ENCODE measurements at places on chromosomes 2 and 18.

GRCh38 chr2:45003579-45004551 lies 5.4 kb downstream of the SIX2 start:
- DNase-seq = no peak

GRCh38 chr2:224997802-224998201 lies 44.5 kb downstream of the DOCK10 start:
- DNase-seq = no peak

DNA sequence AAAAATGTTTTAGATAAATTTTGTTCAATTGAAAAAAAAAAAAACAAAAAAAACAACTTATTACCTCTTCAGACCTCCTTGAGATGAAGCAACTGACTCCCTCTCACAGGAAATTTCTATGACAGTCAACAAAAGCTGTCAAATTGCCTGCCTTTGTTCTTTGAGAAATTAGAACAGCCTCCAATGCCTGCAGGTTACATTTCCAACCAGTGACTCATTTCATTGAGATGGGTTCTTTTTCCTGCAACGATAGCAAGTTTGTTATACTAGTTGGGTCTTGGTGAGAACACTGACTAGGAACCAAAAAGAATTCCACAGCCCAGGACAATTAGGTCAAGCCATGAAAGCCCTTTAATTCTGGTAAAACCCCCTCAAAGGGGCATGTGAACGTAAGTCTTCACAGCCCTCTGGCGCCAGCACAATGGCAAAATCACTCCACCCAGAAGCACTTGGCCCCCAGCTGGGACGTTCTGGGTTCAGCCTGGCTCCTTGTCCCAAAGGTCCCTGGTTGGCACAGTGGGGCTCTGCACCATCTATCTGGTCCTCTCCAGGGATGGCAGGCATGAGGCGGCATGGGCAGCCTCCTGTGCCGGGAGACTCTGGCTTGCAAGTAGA lies 87.0 kb downstream of the SPP2 start:
- no peak for DNase-seq

DNA sequence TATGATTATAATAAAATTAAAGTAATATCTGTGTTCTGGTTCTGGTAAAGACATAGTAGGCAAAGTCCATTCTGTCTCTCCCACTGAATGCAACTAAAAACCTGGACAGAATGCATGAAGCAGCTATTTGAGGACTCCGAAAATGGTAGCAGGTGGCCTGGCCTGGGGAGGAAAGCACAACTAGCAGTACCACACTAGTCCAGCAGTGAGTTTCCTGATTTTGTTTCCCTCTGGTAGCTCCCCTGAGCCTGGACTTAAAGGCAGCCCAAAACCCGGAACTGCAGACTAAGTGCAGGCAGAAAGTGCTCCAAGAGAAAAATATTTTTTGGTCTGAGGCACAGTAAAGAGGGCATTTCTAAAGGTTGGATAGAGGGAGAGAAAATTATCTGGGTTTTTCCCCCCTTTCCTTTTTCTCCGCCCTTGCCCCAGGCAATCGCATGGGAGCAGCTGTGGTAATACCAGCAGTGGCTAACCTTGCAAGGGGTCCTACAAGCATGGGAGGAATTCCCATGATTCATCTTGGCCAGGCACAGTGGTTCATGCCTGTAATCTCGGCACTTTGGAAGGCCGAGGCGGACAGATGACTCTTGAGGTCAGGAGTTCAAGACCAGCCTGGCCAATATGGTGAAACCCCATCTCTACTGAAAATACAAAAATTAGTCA lies 32.3 kb downstream of the ASXL2 start:
- DNase-seq = no peak

- no peak for DNase-seq
Measured at GRCh38 chr2:53964987-53965687, 5.7 kb downstream of the PSME4 start.

DNA sequence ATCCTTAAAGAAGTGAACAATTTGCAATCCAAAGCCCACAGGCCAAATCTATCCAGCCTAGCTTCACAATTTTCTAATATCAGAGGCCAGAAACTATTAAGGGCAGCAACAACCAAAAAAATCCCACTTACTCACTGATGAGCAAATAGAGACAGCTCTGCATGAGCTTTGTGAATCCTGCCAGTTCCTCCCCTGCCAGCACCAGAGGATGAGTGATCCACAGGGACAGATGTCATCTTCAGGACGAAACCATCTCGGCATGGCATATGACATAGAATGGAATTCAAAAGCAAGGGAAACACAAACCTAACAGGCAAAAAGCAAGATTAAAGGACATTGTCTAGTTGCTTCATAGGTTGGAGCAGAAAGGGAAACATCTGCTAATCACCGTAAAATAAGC lies 2.2 kb upstream of the DSC2 start:
- no peak for DNase-seq

GRCh38 chr18:58321986-58322385 lies 278.0 kb downstream of the NEDD4L start:
- peak; percentile 48 for DNase-seq

DNA sequence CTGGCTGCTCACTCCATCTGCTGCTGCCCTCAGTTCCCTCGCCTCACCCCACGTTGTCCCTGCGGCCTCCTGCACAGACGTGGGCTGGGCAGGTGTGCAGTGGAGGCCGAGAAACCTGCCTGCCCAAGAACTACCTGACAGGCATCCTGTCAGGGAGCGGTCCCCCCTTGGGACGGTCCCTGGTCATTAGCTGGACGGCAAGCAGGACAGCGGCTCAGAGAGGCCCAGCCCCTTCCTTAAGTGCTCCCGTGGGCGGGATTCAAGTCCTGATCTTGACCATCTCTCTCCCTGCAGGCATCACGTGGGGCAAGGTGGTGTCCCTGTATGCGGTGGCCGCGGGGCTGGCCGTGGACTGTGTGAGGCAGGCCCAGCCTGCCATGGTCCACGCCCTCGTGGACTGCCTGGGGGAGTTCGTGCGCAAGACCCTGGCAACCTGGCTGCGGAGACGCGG lies 11.3 kb downstream of the BOK start:
- no peak for DNase-seq

- DNase-seq = no peak
Measured at GRCh38 chr18:65768120-65768778, 17.4 kb downstream of the CDH7 start.

GRCh38 chr18:57433934-57434535 lies 1.1 kb upstream of the ONECUT2 start:
- no peak for DNase-seq

DNA sequence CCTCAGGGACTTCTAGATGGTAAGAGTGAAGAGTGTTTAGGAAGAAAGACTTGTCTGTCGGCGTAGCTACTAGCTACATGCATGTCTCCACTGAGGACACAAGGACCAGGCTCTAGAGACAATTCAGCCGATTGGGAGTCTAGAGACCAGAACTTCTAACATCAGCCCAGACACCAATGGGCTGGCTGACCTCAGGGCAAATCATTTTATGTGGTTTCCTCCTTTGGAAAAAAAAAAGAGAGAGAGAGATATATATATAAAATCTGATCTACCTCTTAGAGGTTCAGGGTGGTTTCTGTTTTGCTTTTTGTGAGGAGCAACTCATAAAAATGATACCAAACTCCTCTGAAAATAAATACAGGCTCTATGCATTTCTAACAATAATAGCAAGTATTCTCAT lies 212.8 kb downstream of the BCL2 start:
- DNase-seq = no peak

DNA sequence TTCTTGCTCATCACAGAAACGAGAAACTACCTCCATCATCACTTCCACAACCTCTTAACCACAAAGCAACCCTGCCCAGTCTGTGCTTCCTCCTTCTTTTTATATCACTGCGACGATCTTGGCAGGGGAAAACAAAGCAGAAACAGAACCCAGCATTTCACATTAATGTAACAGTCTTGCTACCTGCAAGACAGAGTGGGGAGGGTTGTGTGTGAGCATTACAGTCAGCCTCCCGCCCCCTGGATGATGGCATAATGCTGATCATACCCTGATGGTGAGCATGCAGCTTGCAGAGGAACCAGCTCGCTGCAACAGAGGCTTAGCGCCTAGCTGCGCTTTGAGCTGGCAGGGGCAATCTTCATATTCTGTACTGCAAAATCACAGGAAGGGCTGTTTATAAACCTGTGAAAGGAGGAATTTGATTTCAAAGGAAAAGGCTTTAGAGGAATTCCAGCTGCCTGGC lies 376.1 kb downstream of the IRS1 start:
- DNase-seq = peak; percentile 12

- DNase-seq = peak; percentile 20
Measured at GRCh38 chr2:58762176-58762781, 521.2 kb upstream of the FANCL start.

GRCh38 chr2:240790370-240791220 lies 29.4 kb downstream of the KIF1A start:
- no peak for DNase-seq

DNA sequence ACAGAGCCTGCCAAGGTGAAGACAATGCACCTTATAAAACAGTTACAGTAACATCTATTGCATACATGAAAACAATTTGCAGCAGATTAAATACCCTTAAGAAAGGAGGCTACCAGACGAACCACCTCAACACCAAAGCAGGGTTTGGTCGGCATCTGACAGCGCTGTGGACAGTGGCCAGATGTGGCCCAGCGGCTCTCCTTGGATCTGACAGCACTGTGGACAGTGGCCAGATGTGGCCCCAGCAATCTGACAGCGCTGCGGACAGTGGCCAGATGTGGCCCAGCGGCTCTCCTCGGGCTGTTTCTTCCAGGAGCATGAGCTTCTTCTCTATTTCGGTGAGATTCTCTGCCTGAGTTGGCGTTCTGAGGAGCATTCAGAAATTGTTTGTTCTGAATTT lies 211.6 kb downstream of the ANKRD30B start:
- no peak for DNase-seq

DNA sequence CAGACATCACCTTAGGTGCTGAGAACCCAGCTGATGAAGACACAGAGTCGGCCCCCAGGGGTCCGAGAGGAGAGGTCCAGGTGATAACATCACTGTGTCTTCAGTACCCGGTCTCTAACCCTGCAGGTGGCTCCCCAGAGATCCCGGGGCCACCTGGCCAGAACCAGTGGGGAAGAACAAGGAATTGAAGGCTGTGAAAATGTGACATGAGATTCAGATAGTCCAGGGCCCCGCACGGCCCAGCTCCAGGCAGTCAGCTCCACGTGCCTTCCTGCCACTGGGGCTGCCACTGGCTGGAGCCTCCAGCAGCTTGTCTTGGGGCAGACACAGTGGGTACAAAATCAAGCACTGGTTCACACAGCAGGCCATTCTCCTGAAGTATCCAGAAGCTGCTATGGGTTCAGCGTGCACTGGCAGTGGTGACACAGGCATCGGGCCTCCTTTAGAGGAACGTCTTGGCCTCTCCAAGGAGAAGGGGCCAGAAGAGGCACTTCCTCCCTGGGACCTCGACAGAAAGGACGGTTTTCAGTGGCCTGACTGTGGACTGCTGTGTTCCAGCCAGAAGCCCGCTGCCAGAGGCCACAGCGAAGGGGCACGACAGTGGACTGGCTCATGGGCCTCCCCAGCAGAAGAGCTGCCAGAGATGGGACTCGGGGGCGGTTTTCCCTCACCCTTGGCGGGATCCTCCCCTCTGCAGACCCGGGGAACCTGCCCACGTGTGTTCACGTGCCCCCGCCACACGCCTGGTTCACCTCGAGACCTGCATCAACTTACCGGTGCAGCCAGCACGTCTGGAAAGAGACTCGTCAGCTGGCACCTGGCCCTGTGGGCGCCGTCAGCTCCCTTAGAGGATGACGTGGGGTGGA lies 150.4 kb downstream of the HDAC4 start:
- no peak for DNase-seq

GRCh38 chr18:36602620-36603019 lies 226.2 kb downstream of the TPGS2 start:
- no peak for DNase-seq

Measured in germinal center (tissue), 1 donor.